ENCODE measurements at places on chromosomes 5 and 9. TPM values are rescaled to one million over a fixed set of nuclear protein-coding genes. Genes with fewer than 3 reads are reported as not detected.

DNA sequence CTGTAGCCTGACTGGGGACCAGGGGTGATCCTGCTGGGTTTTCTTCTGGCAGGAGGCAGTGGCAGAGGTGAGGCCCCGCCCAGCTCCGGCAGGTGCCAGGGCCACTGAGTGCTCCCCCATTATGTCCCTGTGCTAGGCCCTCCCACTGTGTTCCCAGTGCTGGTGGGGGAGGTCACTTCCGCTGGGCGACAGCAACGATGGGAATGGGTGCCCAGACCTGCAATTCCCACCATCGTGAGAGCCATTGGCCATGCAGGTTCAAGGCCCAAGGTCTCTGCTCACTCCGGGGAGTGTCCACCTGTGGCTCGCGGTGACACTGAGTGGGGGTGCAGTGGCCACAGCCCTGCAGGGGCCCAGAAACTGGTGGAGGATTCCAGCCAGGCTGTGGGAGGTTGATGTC lies 98.6 kb downstream of the RXRA start:
- DNase-seq = no peak

- DNase-seq = no peak
These were observed 35.2 kb downstream of the SETX start for GRCh38 chr9:132319421-132320110.

- DNase-seq = no peak
These were observed 133.7 kb upstream of the MAP1B start for GRCh38 chr5:71973563-71973962.

DNA sequence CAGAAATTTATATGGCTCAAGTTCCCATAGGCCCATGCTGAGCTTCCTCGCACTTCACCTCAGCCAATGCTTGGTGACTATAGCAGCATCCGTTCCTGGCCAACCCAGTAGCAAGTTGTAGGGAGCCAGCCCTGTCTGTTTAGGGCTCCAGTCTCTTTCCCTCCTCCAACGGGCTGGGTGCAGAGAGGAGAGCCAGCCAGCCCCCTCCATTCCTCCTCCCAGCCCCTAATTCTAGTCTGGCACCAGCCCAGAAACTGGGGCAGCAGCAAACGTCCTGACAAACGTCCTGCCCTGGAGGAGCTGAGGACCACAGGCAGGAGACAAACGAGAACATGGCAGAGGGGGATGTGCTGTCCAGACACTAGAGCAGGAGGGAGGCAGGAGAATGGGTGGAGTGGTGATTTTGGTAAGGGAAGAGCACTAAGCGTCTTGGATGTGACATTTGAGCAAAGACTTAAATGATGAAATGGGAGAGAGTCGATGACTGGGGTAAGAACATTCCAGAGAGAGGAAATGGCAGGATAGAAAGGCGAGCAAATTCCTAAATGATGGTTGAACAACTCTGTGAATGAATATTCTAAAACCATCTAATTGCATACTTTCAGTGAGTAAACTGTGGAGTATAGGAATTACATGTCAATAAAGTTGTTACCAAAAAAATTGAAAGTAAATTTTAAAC lies 222.5 kb upstream of the DAPK1 start:
- DNase-seq = no peak

GRCh38 chr5:168318240-168318639 lies 26.8 kb downstream of the WWC1 start:
- DNase-seq = no peak

Gene EQTN
- not detected for total RNA-seq

Gene PCDHB7
- not detected for total RNA-seq

Gene KCNMB1
- total RNA-seq = not detected
